ENCODE measurements at places on chromosomes 11 and 22.
A peak's percentile ranks its signal among the peaks of the same experiment; 100 is the strongest.

DNA sequence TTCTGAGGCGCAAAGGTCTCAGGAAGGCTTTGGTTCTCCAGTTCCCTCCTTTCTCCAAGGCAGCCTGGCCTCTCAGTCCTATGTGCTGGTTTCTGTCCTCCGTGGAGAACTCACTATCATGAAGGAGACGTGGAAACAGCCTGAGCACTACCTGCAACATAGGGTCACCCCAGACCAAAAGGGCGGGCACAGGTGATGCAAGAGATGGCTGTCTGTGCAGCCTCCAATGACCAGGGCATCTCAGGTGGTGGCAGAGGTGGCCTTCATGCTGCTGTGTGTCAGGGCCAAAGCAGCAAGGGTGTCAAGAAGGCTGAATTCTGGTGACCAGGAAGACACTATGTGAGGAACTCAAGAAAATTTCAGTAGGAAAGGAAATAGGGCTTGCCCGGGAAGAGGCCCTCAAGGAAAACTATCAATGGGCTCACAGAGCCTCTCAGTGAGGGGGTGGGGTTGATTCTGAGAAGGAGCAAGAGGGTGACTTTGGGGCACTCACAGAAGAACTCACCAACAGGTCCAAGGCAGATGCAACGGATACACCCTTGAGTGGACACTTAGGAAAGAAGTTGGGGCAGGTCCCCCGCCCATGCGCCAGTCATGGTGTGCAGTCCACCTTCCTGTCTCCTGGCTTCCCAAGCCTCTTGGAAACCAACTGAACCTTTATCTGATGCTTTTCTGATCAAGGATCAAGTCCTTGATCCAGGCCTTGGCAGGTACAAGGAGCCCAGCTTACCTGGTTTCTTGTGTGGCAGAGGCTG, 212.3 kb upstream of the B3GAT1 start:
- H3K4me3 ChIP-seq = no peak overlapping the region
- no peak for DNase-seq
- no peak overlapping the region for H3K27ac ChIP-seq
- H3K4me1 ChIP-seq = no peaks in the 10 kb centered on the region
- H3K36me3 ChIP-seq = no peaks in the 10 kb centered on the region

GRCh38 chr11:118295815-118296454, 8.6 kb upstream of the CD3E start:
- H3K4me1 ChIP-seq = no peaks in the 10 kb centered on the region
- peaks cover 2% of the 10 kb centered on the region for H3K27me3 ChIP-seq
- no peak overlapping the region for H3K27ac ChIP-seq

- DNase-seq = no peak
- peaks cover 5% of the 10 kb centered on the region for H3K36me3 ChIP-seq
- H3K27ac ChIP-seq = no peak overlapping the region
- no peaks in the 10 kb centered on the region for H3K27me3 ChIP-seq
- no peak overlapping the region for H3K4me3 ChIP-seq
These were observed 140.0 kb downstream of the SWAP70 start for GRCh38 chr11:9803685-9804418.

DNA sequence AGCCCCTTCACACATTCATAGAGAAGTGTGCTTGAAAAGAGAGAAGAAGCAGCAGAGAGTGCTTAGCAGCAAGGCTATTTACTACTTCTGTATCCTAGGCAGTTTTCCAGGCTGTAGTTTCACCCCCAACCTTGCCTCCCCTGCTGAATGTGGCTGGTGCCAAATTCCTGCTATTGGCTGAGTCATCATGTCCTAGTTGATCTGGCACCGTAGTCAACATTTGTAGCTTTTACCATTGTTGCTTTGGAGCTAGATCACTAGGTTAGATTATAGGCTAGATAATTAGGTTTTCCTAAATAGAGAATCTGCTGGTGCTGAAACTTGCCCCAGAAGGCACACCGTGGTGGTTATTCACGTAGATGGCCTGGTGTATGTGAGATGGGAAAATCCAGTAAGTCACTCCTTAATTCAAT, 32.7 kb downstream of the ARHGAP42 start:
- no peaks in the 10 kb centered on the region for H3K4me1 ChIP-seq
- peak overlapping the region; percentile 77 for H3K27ac ChIP-seq
- no peaks in the 10 kb centered on the region for H3K27me3 ChIP-seq

DNA sequence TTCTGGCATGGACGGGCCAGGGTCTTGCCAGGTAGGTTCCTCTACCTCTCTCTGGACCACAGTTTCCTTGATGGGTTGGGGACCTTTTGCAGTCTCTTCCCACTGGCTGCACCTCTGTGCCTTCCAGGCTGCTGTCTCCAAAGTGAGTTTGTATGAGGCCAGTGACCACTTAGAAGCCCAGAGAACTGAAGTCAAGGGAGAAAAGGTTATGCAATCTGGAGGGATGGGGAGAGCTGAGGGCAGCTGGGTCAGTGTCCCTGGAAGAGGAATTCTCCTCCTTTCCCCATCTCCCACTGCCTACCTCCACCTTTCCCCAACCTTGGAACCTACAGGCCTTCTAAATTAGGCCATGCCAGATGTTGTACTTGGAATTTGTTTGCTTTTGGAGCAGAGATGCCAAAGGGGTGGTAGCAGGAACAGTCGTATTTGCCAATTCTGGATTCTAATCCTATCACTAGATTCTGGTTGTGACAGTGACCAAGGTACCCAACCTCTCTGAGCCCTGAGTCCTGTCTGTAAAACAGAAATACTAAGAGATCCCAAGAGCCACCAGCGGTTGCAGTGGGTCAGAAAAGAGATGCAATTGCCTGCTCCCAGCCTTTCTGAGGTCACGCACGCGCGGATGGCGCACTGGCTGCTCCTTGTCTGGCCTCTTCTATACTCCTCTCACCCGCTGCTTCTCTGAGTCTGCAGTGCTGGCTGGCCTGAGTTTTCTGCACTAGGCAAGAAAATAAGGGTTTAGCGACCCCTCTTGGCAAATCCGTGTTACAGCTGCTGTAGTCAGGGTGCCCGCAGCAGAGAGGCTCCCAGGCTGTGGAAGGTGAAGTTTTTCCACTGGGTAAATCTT, 10.7 kb upstream of the ACCSL start:
- DNase-seq = peak; percentile 77
- H3K27ac ChIP-seq = no peak overlapping the region
- H3K4me3 ChIP-seq = no peak overlapping the region
- peaks cover 29% of the 10 kb centered on the region for H3K4me1 ChIP-seq
- no peaks in the 10 kb centered on the region for H3K36me3 ChIP-seq

DNA sequence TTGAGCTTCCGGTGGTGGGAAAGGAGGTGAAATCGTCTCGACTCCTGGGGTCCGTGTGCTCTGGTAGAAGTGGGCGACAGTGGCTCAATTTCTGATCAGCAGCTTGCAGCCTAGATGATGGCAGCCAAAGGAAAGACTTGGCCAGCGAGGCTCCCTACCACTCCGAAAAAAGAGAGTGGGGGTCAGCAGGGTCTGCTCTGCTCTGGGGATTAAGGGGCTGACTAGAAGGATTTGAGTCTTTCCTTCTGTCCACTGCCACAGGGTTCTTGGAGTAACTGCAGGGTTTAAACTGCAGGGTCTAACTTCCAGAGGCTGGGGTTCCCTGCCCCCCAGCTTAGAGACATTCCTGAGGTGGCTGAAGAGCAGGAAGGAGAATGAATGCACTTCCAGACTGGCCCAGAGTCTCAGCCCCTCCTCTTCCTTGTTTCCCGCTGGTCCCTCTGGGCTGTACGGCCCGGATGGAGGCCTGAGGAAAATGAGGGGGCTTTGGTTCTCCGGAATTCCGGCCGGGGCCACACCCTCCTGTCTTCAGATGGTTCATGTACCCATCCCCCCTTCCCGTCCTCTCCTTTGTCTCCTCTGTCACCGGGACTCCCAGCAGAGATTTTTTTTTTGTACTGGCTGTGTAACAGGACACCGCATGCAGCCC, 907 bp downstream of the SERPINH1 start:
- H3K4me3 ChIP-seq = peak overlapping the region; percentile 96
- peak overlapping the region; percentile 98 for H3K27ac ChIP-seq
- no peak for DNase-seq
- H3K36me3 ChIP-seq = peaks cover 25% of the 10 kb centered on the region
- peaks cover 10% of the 10 kb centered on the region for H3K27me3 ChIP-seq
- peaks cover 57% of the 10 kb centered on the region for H3K4me1 ChIP-seq

- H3K27ac ChIP-seq = no peak overlapping the region
- H3K36me3 ChIP-seq = no peaks in the 10 kb centered on the region
- peaks cover 35% of the 10 kb centered on the region for H3K4me1 ChIP-seq
- DNase-seq = no peak
These were observed 56.9 kb upstream of the RASD2 start for GRCh38 chr22:35483730-35484129.

DNA sequence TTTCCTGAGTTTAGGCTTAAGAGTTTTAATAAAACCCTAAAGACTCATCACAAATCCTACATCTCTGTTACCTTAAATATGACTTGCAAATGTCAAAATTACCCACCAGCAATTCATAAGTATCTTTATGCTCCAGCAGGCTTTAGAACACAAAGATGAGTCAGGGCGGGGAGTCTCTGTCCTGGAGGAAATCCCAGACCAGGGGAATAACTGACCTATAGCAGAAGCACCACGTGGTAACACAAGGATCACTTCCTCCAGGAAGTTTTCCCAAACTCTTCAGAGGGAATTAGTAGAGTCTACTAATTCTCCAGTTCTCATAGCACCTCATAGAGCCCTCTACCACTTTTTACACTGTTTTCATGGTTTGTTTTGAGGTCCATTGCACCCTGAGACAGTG, 217.0 kb downstream of the NAV2 start:
- H3K27ac ChIP-seq = no peak overlapping the region
- no peaks in the 10 kb centered on the region for H3K27me3 ChIP-seq
- peaks cover 16% of the 10 kb centered on the region for H3K36me3 ChIP-seq
- no peak for DNase-seq
- H3K4me3 ChIP-seq = no peak overlapping the region

- no peaks in the 10 kb centered on the region for H3K27me3 ChIP-seq
- DNase-seq = peak; percentile 49
- H3K27ac ChIP-seq = no peak overlapping the region
- H3K36me3 ChIP-seq = no peaks in the 10 kb centered on the region
These were observed 73.5 kb downstream of the COMMD9 start for GRCh38 chr11:36215693-36216060.

DNA sequence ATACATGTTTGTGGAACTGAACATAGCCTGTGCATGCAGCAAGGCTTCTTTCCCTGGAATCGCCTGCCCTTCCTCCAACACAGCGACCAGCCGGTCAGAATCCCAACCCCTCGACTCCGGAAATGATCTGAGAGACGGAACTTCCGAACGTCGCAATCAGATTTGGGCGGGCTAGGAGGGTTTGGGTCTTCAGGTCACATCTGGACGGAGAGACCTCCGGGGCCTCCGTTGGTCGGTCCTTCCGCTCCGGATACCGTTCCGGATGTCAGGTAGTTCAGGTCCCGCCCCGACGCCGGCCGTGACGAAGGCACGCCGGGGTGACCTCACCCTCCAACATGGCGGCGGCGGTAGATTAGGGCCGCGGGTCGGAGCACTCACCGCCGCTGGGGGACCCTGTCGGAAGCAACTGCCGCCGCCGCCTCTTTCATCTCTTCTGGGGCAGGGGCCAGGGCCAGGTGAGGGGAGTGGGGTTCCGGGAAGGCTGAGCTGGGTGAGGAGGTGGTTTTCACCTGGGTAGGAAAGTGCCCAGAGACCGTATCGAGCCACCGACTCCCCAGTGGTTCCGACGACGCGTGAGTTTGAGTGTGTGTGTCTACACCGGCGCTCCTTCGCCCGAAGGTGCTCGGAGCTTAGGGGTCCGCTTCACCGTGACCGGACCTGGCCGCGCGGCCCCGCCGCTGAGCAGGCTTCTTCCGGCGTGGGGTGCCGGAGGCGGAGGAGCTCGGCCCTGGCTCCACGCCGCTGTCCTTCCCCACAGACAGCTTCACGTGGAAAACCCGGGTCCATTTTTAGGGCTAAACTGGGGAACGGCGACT, at the start of gene BCL2L13:
BCL2L13 (plus strand) TSS at position 326 of the 815 bp plus-strand sequence. CDS start 16,955 bp downstream, outside the sequence.
- DNase-seq = peak; percentile 83
- H3K27ac ChIP-seq = peak within 1 kb of the TSS; percentile 99
- peaks cover 11% of the 10 kb centered on the region for H3K4me1 ChIP-seq
- H3K36me3 ChIP-seq = no peaks in the 10 kb centered on the region

GRCh38 chr11:81725701-81726100, 1008.0 kb downstream of the FAM181B start:
- H3K36me3 ChIP-seq = no peaks in the 10 kb centered on the region
- no peaks in the 10 kb centered on the region for H3K27me3 ChIP-seq
- no peak overlapping the region for H3K27ac ChIP-seq
- H3K4me3 ChIP-seq = no peak overlapping the region
- no peaks in the 10 kb centered on the region for H3K4me1 ChIP-seq
- no peak for DNase-seq

- no peak for DNase-seq
- no peak within 1 kb of the TSS for H3K27ac ChIP-seq
- H3K36me3 ChIP-seq = peaks cover 11% of the 10 kb centered on the region
- H3K4me3 ChIP-seq = no peak within 1 kb of the TSS
- peaks cover 56% of the 10 kb centered on the region for H3K4me1 ChIP-seq
These were observed at the start of gene ADORA2A for GRCh38 chr22:24427500-24428164. ADORA2A (plus strand) TSS chr22:24427599; CDS start chr22:24433405, 5,806 bp downstream.

DNA sequence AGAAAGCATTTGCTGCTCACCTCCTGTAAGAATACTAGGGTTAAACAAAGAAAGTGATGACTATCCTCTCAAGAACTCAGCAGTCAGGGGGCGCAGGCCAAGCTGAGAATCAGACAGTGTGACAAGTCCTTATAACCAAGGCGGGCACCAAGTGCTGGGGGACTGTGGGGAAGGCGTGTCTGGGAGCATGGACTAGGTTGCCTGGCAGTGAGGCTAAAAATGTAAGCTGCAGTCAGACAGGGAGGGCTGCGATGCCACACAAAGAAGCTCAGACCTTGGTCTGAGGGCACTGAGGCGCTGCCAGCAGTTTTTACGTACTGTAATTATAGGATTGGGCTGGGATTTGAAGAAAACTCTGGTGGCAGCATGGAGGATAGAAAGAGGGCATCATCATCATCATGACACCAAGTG, 73.7 kb downstream of the FLI1 start:
- H3K4me3 ChIP-seq = no peak overlapping the region
- H3K36me3 ChIP-seq = no peaks in the 10 kb centered on the region
- peaks cover 35% of the 10 kb centered on the region for H3K4me1 ChIP-seq
- no peak overlapping the region for H3K27ac ChIP-seq
- no peak for DNase-seq
- no peaks in the 10 kb centered on the region for H3K27me3 ChIP-seq

DNA sequence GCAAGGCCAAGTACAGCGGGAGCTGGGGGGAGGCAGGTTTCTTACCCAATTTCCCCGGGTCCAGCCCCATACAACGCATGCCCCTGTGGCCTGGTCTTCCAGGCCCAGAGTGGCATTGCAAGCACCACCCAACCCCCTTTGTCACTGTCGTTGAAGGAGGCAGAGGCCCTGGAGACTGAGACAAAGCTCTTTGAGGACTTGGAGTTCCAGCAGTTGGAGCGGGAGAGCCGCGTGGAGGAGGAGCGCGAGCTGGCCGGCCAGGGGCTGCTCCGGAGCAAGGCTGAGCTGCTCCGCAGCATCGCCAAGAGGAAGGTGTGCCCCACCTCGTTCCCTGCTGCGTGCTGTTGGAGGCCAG, 27.8 kb downstream of the PHLDB1 start:
- peaks cover 97% of the 10 kb centered on the region for H3K36me3 ChIP-seq
- no peak overlapping the region for H3K4me3 ChIP-seq
- DNase-seq = no peak
- H3K4me1 ChIP-seq = peaks cover 23% of the 10 kb centered on the region
- H3K27me3 ChIP-seq = no peaks in the 10 kb centered on the region

GRCh38 chr11:31810779-31811647, at the start of gene PAX6:
PAX6 (minus strand) TSS chr11:31811322; CDS start chr11:31806411, 4,911 bp downstream.
- H3K27me3 ChIP-seq = peaks cover 99% of the 10 kb centered on the region
- peaks cover 6% of the 10 kb centered on the region for H3K36me3 ChIP-seq
- peak; percentile 97 for DNase-seq
- H3K4me3 ChIP-seq = peak within 1 kb of the TSS; percentile 50

- H3K4me1 ChIP-seq = peaks cover 39% of the 10 kb centered on the region
- H3K27me3 ChIP-seq = no peaks in the 10 kb centered on the region
- peaks cover 62% of the 10 kb centered on the region for H3K36me3 ChIP-seq
- DNase-seq = no peak
These were observed 4.0 kb downstream of the DEAF1 start for GRCh38 chr11:690738-691633.

GRCh38 chr11:8501836-8502235, 92.2 kb downstream of the STK33 start:
- H3K36me3 ChIP-seq = no peaks in the 10 kb centered on the region
- H3K27me3 ChIP-seq = no peaks in the 10 kb centered on the region
- H3K27ac ChIP-seq = no peak overlapping the region
